ELR (cell line): ENCODE measurements at places on chromosomes 7 and 10.

DNA sequence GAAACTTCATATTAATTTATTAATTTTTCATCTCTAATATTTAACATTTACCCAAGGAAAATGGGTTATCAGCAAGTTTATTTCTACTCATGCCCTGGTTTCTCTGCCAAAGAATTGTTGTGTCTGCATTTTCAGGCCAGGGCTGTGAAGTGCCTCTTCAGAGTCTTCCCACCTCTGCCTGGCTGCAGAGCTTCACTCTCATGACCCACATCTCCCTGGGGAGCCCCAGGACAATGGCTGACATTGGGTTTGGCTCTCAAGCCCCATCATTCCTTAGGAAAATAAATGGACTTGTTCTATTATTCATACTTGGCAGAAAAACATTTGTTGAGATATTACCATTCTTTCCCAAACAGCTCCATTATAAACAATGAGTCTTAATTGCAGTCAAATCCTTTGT lies 30.3 kb downstream of the CACNA2D1 start:
- no peak for DNase-seq

DNA sequence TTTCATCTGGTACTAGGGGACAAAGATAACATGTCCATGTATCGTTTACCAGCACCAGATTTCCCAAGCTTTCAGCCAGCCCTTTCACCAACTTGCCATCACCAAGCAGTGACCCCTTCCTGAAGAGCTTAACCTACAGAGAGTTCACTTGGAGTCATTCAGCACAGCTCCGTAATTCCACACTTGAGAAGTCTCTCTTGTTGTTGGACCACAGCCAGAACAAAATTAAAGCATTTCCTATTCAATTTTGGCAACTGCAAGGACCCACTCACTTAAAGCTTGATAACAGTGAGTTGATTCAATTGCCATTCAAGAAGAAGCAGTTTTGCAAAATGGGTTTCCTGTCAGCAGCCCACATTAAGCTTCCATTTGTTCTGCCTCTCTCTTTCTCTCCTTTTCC lies 88.5 kb upstream of the LRRTM3 start:
- no peak for DNase-seq

GRCh38 chr10:85599081-85599480 lies 767.5 kb downstream of the GRID1 start:
- DNase-seq, result no peak

- DNase-seq, result peak; percentile 30
Measured at GRCh38 chr7:115676080-115676479, 354.5 kb downstream of the TFEC start.

GRCh38 chr7:68200051-68200670 lies 1203.5 kb downstream of the TYW1 start:
- DNase-seq, result no peak

DNA sequence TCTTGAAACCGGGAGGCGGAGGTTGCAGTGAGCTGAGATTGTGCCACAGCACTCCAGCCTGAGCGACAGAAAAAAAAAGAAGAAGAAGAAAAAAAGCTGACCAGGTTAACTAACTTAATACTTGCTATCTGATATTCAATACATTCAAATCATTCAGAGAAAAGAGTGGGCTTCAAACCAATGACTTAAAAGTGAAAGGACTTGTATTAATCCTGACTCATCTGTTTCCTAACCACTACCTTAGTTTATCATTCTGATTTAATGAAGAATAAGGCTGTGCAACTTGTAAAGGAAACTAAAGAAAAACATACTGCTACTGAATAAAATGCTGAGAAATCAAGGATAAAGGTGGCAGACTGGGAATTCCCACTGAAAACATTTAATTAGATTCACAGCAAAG lies 128.4 kb downstream of the NRBF2 start:
- DNase-seq, result no peak

GRCh38 chr10:72316748-72317435 lies 37.8 kb downstream of the DNAJB12 start:
- DNase-seq, result no peak

DNA sequence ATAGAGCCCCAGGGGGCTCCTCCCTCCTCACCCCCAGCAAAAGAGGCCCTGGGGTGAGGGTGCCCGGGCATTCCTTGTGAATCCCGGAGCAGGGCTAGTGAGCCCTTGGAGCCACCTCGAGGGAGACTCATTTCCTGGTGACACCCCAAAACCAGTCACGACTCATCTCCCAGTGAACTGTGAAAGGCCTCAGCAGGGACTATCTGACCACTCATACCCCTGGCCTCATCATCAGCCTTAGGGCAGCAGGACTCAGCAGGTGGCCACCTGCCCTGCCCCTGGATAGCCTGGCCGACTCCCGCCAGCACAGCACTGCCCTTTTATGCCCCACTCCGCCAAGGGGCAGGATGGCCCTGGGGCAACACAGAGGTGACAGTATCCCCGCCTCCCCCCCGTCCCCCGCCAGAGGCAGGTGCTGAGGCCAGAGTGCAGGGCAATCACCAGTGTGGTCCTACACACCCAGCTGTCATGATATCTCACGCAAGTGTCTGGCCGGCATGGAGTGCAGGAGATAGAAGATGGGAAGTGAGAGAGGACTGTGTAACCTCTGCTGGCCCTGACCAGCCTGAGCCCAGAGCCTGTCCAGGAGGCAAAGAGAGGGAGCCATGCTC lies 3.2 kb downstream of the SNCG start:
- DNase-seq, result peak; percentile 85

DNA sequence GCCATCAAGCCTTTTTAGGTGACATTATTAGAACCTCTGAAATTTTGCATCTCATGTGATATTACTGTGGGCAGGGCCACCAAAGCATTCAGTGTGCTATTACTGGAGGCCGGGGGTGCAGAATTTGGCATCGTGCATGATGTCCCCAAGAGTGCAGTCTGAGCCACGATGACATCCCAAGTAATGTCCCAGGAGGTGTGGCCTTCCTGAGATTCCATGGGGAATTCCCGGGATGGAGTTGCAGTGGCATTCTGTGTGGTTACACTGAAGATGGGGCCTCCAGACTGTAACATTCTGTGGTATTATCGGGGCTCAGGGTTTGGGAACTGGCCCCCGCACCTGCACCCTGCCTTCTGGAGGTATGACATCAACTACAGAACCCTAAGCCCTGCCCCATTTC lies 9.1 kb downstream of the LDB3 start:
- DNase-seq, result no peak

GRCh38 chr10:5537684-5538083 lies 12.9 kb downstream of the CALML3 start:
- no peak for DNase-seq

DNA sequence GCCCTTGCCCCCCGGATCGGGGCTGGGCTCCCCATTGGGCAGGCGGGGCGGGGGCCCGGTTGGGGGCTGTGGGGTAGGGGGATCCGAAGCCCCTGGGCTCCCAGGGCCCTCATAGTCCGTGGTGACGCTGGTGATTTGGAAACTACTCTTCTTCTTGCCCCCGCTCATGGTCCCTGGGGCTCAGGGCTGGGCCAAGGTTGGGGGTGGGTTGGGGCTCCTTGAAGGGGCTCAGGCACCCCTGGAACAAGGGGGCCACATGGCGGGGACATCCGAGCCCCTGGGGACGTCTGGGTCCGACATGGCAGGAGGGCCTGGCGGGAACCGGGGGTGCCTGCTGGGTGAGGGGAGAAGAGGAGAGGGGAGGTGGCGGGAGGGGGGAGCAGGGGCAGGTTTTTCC lies 1.1 kb downstream of the TSC22D4 start:
- DNase-seq, result no peak

- DNase-seq, result no peak
Measured at GRCh38 chr10:80554050-80554449, 16.3 kb downstream of the SH2D4B start.

- no peak for DNase-seq
Measured at GRCh38 chr7:127996253-127997071, 34.8 kb downstream of the LRRC4 start.

DNA sequence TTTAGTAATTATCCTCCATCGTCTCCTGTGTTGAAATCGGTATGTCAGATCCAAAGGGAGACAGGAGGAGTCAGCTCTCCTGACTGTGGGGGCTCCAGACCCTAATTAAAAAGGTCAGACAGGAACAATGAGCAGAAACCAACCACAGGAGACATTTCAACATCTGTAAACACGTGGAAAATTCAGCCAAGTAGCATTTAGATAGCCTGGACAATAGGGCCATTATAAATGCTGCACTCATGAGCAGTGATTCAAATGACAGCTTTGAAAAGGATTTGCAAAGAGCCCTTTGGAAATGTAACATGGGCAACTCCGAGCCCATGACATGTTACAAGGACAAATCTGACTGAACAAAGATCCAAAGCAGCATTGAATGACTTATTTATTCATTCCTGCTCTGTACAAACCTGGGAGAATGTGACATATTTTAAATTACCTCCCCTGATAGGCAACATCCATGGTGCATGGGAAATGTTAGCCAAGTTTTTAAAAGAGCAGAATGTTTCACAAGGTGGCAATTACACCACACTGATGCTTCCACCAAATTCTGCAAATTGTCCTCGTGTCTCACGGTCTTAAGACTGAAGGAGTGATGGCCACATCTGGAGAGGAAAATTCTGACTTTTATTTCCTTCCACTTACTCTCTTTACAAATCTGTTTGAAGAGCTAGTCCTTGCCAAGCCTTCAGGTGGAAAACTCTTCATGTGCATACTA lies 113.3 kb upstream of the KMT2E start:
- DNase-seq, result no peak

DNA sequence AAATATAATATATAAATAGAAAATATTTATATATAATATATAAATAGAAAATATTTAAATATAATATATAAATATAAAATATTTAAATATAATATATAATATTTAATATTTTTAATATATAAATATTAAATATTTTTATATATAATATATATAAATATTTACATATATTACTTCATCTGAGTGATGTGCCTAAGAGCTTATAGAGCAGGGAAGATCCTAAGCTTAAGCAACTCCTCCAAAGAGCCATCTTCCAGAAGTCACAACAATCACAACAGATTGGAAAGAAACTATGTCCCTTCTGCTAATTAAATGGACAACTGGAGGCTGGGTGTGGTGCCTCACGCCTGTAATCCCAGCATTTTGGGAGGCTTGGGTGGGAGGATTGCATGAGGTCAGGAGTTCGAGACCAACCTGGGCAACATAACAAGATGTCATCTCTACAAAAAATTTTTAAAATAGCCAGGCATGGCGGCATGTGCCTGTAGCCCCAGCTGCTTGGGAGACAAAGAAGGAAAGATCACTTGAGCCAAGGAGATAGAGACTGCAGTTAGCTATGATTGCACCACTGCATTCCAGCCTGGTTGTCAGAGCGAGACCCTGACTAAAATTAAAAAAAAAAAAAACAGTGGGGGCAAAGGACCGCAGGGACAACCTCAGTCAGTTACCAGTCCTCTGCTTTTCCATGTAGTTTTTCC lies 198.7 kb downstream of the SKIDA1 start:
- no peak for DNase-seq

- DNase-seq, result no peak
Measured at GRCh38 chr7:20200361-20200760, 16.8 kb downstream of the MACC1 start.

DNA sequence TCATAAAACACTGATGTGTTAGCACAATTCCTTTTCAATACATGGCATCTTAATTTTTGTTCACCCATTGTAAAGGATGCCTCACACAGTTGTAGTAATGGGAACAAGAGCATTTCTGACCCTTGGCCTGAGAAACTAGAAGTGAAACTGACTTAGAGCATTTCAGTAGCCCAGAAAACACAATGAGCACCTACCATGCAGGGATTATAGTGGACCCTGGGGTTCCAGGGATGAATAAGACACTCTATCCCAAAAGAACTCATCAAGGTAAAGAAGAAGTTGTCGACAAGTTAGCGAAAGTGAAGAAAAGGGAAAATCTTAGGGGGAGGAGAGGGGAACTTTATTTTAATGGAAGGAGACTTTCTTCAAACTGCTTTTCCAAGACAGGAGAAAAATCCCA lies 125.6 kb downstream of the NT5C2 start:
- no peak for DNase-seq

- DNase-seq, result no peak
Measured at GRCh38 chr7:142279601-142280000, 21.7 kb upstream of the PRSS58 start.

- DNase-seq, result no peak
Measured at GRCh38 chr7:131326576-131326975, 1.1 kb upstream of the MKLN1 start.

- peak; percentile 65 for DNase-seq
Measured at GRCh38 chr10:58064714-58065528, 202.8 kb downstream of the IPMK start.
